ENCODE measurements at places on chromosomes 4 and X.

DNA sequence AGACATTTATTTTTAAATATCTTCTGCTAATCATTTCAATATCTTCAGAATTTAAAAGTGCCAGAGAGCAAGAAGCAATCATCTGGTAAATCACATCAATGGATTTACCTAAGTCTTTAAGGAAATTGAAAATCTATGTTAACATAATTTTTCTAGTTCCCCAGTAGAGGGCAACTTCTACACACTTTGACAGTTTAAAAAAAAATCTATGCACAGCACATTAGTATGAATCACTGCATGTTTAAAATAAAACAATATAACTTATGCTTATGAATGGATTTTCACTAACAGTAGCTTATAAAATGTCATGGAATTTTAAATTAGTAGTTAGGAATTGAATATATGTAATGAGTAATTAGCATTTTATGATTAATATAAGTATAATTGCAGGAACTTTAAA, 126.5 kb downstream of the REELD1 start:
- DNase-seq: no peak

DNA sequence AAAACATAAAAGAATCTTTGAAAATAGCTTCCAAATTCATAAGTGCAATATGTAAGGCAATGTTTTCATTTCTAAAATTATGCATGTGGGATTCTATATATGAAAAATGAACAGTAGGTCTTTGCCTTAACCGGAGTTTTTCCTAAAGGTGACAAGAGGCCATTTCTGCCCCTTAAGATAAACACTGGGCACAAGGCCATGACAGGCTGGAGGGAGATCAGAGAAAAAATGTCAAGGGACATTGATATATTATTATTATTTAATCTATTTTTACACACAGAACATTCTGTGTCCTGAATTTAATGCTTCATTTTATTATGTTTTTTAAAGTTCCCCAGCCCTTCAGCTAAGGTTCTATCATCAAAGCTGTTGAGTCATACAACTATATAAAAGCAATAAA, 118.8 kb downstream of the CHM start:
- DNase-seq: no peak

DNA sequence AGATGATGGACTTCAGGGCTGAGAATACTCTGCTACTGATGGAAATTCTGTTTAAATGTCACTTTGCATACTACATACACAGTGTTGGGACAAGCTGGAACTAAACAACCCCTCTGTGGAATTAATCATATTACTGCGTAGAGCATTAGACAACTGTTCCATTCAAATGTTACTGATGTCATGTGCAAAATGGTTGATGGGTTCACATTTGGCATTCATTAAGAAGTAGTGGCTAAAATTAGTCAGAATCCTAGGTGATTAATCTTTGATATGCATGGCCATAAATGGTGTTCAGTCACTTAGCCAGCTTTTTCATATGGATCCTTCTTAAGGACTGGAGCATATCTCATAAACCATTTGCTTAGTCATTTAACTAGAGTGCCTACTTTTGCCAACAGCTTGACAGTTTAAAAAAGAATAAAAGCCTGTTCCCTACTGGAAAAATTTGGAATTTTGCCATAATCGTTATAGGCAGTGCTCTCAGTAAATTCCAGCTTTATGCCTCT, 105.2 kb downstream of the RNF150 start:
- DNase-seq: no peak

GRCh38 chr4:162797108-162797507, 369.6 kb downstream of the NAF1 start:
- no peak for DNase-seq

DNA sequence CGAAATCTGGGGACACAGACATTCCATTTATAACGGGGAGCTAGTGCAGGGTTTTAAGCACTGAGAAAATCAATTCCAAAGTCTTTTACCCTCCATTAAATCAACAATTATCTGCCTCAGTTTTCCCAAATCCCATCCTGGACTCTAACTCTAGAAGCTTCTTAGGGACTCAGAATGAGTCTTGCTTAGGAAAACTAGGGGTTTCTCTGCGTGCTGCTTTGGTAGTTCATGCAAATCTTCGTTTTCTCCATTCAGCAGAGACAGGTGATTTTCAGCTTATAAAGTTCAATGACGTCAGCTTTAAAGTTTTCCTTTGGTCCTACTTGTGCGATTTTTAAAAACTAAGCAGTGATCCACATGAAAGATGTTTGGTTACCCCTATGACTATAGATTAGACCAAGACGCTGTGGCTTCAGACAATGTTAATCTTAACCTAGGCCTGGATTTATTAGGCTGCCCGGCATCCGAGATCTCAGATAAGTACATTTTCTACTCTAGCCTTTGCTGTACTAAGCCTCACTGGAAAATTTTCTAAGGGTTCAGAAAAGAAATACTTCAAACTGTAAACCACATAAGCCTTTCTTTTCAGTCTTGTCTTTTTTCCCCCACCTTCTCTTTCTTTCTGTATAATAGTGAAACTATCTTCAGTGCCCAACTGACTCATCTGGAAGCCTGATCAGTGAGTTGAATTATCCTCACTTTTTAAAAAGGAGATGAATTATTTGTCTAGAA, 121.4 kb upstream of the GATB start:
- DNase-seq: no peak

- no peak for DNase-seq
These were observed 579 bp upstream of the GABRA2 start for GRCh38 chr4:46390355-46391058.

DNA sequence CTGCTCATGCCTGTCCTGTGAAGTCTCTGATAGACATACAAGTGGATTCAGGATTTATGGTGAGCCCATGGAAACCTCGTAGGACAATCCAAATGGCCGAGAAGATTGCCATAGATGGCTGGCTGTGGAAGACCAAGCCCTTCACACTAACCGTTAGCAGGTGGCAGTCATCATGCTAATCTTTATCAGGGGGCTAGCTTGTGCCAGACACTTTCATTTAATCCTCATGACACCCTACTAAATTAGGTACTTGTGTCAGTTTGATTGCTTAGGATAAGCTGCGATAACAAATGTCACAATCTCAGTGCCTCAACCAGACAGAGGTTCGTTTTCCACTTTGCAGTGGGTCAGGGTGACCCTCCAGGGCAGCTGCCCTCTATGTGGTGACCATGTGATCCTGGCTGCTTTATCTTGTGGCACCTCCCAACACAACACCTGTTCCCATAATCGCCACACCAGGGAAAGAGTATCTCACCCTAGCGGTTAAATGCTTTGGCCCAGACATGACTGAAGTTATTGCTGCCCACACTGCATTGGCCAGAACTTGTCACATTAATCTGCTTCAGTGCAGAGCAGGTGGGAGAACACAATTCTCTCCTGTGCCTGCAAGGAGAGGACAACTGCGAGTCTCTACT, 60.8 kb downstream of the REPS2 start:
- DNase-seq: no peak

- no peak for DNase-seq
These were observed 205.0 kb upstream of the DMD start for GRCh38 chrX:33416273-33416805.

DNA sequence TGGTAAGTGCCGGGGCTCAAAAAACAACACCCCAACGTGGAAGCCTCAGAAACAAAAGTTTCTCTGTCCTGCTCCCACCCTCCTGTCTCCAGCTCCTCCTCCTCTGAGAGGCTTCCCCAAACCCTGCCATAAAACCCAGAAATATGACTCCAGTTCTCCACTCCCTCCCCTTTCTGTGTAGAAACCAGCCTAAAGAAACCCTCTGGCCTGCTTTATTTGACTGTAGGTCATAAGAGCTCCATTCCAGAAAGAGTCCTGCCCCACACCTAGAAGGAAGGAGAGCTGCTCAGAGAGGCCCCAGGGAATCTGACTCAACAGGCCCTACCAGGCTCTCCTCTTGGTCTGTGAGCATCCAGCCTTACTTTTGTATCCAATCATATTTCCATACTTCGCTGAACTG, 872 bp upstream of the S100P start:
- DNase-seq: no peak

GRCh38 chr4:114537352-114537751, 61.3 kb upstream of the UGT8 start:
- DNase-seq: no peak

- DNase-seq: no peak
These were observed 7.5 kb upstream of the FGF5 start for GRCh38 chr4:80259012-80259411.

- DNase-seq: no peak
These were observed 34.0 kb downstream of the EMCN start for GRCh38 chr4:100483796-100484195.

- DNase-seq: no peak
These were observed 1236.5 kb upstream of the TENM3 start for GRCh38 chr4:181006499-181007260.

GRCh38 chr4:5883916-5884315, 9.0 kb downstream of the CRMP1 start:
- no peak for DNase-seq

GRCh38 chrX:45806410-45807121, 605.9 kb upstream of the DIPK2B start:
- DNase-seq: no peak

GRCh38 chr4:98383431-98384106, 122.4 kb downstream of the RAP1GDS1 start:
- DNase-seq: no peak

DNA sequence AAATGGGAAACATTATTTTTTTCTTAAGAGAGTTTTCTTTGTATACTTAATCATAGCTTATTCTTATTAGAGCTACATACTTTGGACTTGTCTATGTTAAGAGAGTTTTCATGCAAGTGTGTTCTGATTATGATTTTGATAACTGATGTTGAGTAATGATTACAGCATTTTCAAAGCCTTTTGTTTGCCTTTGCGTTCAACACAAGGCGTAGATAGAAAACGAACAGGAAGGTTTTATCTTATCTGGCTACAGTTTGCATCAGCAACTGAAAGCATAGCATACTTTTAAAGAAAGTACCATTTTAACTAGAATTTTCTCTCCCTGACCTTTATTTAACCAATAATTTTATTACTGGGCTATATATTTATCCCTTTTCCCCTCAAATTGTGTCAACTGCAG, 51.6 kb upstream of the PDLIM5 start:
- no peak for DNase-seq

DNA sequence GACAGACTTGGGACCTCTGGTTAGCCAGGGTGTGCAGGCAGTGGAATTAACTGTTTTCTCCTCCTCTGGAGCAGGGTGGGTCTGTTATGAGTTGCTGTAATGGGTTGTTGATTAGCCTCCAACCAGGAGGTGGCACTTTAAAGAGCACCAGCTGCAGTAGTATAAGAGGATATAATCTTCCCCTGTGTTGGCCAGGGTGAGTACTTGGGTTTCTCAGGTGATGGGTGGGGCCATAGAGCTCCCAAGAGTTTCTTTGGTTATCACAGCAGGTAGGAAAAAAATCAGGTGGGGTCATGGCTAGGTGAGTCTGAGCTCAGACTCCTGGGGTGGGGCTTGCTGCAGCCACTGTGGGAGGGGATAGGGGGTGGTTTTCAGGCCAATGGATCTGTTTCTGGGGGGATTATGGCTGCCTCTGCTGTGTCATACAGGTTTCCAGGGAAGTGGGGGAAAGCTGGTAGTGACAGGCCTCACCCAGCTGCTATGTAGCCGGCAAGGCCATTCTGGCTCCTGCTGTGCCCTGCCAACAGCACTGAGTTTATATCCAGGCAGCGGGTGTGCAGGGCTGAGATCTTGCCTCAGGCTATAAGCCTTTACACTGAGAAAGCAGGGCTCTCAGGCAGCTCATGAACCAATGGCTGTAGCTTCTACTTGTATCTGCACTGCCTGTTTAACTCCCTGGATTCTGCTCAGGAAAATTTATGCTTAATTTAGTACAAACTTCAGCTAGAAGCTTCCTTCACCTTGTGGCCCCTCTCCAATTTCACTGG, 70.1 kb downstream of the CCNG2 start:
- DNase-seq: no peak
